ENCODE measurements at places on chromosomes 1 and 21.

- no peak for DNase-seq
Observed at GRCh38 chr1:46703927-46704641, 14.8 kb downstream of the EFCAB14 start.

GRCh38 chr1:110233861-110234260 is 23.7 kb downstream of the KCNC4 start:
- no peak for DNase-seq

GRCh38 chr1:224867715-224868114 is 61.8 kb upstream of the DNAH14 start:
- DNase-seq: no peak

DNA sequence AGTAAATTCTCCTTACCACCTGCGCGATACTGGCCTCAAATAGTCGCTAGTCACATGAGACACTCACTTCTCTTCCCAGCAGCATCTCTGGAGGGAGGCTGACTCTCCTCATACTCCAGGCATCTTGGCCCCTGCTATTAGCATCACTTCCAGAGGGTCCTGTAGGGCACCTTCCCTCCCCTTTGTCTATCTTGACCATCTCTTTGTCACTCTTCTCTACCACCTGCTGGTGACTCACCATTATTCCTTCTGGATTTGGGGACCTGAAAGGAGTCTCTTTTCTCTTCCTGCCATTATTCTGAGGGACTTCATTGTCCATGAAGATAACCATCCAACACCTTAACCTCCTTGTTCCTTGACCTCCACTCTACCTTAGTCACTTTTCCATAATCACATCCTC is 31.7 kb upstream of the GPR37L1 start:
- DNase-seq: no peak

DNA sequence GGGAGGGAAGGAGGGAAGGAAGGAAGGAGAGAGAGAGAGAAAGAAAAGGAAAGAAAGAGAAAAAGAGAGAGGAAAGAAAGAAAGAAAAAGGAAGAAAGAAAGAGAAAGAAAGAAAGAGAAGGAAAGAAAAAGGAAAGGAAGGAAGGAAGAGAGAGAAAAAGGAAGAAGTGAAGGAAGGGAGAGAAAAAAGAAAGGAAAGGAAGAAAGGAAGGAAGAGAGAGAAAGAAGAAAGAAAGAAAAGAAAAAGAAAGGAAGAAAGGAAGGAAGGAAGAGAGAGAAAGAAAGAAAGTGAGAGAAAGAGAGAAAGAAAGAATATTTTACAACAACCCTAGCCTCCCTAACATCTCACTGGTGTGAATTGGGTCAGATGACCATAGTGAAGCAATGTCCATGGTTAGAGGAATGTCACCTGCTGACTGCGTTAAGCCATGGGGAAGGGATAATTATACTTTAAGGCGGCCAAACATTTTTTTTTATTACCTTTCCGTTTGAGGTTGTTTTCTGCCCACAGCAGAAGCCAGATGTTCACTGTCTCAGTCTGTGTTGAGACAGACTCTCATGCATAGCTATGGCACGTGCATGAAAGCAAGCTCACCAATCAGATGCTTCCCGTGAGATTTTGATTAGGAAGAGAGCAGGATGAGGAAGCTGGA is 76.4 kb downstream of the SNRPE start:
- DNase-seq: no peak

DNA sequence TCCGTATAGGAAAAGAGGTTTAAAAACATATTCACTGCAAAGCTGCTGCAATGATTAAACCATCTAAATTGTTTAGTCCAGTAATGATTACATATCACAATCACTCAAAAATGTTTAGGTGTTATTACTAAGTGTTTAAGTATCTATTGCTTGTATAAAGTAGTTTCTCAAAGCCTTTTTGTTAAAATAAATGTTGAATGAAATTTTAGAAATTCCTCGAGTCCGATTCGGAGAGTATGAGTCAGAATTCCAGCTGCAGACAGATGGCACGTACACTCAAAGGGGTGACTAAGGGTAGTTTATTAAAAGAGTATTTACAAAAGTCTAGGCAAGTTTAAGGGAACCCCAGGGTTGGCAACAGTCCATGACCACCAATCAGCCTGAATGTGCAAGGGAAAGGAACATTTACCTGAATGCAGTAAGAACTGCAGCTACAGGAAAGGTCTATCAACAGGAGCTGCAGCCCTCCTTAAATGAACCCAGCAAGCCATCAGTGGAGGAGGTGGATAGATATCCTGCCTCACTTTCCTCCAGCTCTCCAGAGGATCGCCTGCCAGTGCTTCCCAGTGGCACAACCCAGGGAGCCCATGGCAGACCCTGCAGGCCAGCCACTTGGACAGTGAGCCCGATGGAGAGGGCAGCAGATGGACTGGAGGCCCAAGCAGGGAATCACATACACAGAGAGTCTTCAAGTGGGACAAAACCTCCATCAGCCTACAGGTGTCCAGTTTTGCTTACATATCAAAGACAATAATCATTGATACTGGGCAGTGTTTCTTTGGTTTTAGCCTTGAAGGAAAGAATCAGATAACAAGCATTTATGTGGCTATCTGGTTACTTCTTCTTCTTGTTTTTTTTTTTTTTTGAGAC is 92.1 kb upstream of the SLC44A3 start:
- no peak for DNase-seq

DNA sequence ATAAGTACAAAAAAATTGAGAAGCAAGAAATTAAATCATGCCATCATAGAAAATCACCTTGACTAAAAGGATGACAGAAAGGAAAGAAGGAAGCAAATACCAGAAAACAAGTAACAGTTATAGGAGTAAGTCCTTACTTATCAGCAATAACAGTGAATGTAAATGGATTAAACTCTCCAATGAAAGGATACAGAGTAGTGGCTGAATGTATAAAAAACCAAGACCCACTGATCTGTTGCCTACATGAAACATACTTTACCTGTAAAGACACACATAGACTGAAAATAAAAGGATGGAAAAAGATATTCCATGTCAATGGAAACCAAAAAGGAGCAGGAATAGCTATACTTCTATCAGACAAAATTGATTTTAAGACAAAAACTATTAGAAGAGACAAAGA is 52.2 kb downstream of the RABGAP1L start:
- no peak for DNase-seq

DNA sequence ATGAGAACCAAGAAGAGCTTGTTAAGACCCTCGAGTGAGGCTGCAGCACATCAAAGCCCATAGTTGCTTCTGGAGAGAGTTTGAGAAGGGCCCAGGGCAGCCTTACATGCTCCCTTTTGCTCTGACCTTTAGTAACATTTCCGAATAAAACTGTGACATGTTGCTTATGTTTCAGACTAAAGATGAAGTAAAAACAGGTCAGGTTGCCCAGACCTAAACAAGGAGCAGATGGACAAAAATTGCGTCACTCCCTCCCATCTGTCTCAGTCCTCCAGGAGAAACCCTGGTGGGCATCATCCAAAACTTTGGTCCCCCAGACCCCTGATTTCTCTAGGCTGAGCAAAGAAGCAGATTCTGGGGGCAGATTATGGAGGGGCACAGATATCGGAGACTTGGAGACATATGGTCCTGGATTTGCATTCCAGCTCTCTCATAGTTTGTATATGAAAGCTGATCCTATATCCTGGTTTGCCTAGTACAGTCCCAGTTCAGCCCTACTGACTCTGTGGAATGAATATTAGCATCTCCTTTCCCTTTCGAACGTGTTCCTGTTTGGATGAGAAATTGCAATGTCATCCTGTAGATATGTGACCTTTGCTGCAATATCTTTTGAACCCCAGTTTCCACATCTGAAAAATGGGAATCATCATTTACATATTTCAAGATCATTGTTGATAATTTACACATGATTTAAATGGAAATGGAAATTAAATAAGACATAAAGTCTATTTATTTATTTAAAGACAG is 304.9 kb upstream of the USP24 start:
- no peak for DNase-seq

GRCh38 chr1:1084372-1085170 is 10.5 kb upstream of the RNF223 start:
- DNase-seq: no peak

GRCh38 chr1:58782178-58783089 is 1.4 kb downstream of the JUN start:
- peak; percentile 50 for DNase-seq

DNA sequence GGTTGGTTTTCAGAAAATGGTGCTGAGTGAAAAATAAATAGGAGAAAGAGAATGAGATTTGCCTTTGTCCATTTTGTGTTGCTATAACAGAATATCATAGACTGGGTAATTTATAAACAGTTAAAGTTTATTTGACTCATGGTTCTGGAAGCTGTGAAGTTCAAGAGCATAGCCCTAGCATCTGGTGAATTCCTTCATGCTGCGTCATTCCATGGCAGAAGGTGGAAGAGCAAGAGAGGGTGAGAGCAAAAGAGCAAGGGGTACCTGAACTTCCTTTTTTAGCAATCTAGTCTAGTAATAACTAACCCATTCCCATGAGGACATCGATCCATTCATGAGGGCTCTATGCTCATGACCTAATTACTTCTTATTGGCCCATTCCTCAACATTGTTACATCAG is 209.1 kb upstream of the ZP4 start:
- DNase-seq: no peak

DNA sequence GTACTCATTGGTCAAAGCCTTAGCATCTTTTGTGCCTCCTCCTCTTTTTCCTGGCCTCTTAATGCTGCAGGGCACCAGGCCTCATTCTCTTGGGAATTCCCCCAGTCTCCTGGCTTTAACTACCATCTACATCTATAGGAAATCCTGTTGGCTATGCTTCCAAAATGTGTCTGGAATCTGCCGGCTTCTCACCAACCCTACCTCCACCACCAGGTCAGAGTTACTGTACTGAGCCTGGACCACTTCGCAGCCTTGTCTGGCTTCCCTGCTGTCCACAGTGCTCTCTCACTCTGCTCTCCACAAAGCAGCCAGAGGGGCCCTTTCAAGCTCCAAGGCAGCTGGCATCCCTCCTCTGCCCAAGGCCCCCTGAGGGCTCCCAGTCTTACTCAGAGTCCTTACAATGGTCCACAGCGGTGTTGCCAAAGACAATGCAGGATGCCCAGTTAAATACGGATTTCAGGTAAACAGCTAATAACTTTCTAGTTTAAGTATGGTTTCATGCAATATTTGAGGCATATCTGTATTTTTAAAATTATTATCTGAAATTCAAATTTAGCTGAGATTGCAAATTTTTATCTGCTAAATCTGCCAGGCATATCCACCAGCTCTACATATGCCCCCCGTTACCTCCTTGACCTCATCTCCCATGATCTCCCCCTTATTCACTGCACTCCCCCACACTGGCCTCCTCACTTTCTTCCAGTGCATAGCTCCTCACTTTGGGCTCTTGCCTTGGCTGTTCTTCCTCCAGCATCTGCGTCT is 34.5 kb upstream of the FAM163A start:
- DNase-seq: no peak

- no peak for DNase-seq
Observed at GRCh38 chr21:35775778-35776544, 284.4 kb downstream of the SETD4 start.

GRCh38 chr1:154954541-154954940 is 1.4 kb downstream of the PBXIP1 start:
- DNase-seq: no peak

DNA sequence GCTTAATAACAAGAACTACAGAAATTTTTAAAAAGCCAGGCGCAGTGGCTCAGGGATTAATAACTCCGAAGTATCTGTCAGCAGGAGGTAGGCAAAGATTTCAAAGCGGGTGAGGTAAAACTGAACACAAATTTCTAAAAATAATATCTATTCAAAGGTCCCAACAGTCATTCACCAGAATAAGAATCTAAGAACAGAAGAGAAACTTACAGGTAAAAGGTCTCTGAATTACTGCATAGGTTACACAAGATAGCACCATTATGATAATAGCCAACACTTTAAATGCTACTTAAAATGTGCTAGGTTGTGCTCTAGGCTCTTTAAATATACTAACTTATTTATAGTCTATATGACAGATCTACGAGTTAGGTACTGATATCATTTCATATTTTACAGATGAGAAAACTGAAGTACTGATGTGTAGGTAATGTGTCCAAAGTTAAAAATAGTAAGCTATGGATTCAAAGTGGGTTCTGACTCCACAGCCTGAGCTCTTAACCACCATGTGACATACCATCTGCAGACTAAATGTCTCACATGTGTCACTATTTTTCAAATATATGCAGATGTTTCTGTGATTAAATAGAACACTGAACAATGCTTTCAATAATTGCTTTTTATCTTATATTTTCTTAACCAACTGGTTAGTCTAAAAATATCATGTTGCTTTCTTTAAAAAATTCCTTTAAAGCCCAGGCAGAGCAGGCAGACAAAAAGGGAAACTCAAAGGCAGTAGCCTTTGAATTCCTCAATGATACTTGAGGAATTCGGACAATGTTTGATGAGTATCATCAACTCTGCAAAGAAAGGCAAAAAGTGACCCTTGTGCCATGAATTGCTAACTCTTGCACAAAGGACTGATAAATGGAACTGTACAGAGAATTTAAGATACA is 80.5 kb upstream of the TTC39A start:
- DNase-seq: no peak

DNA sequence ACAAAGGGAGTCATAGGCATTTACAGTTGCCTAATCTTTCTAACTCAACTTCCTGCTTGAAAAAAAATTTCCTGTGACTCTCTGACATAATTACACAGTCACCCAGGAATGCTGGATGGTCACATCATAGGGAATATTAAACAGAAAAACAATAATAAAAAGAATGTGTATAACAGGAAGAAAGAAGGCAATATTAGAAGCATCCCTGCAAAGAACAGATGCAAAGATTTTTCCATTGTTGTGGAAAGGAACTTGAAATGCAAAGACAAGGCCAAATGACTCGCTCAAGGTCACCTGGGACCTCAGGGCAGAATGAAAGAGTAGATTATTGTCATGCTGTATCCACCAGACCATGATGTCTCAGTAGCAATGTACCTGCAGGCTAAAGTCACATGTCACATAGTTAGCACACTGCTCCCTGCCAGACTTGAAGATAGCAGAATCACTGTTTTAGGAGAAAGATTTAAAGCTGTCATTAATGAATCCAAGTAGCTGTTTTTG is 184.3 kb downstream of the CYYR1 start:
- DNase-seq: no peak

DNA sequence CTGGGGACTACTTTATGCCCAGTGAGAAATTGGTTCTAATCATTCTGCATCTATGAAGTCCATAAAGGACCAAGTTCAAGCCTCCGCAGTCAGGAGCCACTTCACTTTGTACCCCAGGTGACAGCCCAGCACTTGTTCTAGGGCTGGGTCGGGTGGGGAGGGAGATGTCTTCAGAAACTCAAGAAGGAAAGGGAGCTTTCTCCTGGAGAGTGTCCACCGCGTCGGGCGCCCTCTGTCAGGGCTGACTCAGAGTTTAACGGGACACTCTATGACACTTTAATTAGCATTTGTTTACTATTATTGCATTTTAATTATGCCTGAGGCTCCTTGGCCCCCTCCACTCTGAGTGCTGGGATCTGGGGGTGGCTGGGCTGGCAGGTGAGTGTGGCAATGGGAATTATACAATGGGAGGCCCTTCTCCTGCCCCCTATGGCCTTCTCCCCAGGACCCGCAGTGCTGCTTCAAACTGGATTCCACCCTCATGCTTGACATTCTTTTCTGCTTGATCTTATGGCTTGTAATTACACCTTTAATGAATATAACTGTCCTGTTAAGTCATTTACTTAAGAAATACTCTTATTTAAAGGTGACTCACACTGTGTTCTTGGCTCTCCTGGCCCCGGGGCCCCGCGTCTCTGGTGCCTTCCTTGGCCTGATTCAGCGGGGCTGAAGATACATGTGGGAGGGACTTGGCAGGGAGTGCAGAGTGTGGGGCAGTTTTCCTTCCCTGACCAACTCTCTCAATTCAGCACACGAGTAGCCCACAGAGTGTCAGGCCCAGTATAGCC is 136.6 kb downstream of the PLXNA2 start:
- DNase-seq: no peak
